ENCODE measurements at places on chromosomes 3 and 15.
A peak's percentile ranks its signal among the peaks of the same experiment; 100 is the strongest.

- DNase-seq, result no peak
Measured at GRCh38 chr3:188214442-188214841, 60.5 kb downstream of the LPP start.

DNA sequence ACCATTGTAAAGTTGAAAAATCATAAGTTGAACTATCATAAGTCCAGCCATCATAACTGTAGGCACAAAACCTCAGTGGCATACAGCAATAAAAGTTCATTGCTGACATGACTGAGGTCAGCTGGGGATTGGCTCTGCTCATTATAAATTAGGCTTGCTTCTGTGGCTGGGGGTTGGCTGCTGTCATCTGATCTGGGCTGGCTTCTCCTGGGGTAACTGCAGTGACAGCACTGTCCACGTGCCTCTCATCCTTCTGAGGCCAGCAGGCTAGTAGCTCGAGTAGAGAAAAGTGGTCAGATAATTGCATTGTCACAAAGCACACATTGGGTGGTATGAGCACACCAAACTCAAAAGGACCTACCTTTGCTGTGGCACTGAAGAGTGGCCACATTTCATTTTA lies 31.3 kb downstream of the CMTM7 start:
- no peak for DNase-seq

DNA sequence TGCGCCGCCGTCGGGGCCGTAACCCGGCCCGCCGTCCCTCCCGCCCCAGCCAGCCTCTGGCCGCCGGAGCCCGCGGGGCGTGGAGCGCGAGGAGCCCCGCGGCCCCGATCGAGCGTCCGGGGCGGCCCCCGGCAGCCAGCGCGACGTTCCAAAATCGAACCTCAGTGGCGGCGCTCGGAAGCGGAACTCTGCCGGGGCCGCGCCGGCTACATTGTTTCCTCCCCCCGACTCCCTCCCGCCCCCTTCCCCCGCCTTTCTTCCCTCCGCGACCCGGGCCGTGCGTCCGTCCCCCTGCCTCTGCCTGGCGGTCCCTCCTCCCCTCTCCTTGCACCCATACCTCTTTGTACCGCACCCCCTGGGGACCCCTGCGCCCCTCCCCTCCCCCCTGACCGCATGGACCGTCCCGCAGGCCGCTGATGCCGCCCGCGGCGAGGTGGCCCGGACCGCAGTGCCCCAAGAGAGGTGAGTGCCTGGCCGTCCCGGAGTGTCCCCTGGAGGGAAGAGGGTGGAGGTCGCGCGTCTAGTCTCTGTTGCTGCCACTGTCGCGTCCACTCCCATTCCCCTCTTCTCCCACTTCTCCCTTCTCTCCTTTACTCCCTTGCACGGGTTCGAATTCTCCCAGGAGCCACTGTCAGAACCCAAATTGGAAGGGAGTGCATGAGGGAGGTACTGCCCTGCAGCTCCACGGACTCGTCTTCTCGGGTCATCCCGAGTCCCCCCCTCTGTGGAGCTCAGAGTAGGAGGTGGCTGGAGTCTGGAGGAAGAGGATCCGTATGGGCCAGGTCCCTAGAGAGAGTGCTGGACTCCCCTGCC lies 585 bp downstream of the CSK start:
- peak; percentile 68 for DNase-seq

- DNase-seq, result no peak
Measured at GRCh38 chr3:156763931-156764720, 62.0 kb upstream of the LEKR1 start.

- no peak for DNase-seq
Measured at GRCh38 chr3:72213296-72214065, 428.5 kb upstream of the PROK2 start.

- DNase-seq, result no peak
Measured at GRCh38 chr3:146134348-146135117, 26.5 kb downstream of the PLOD2 start.
